Activated CD8-positive, alpha-beta T cell treated with anti-CD3 and anti-CD28 coated beads, Interleukin-2, amount 10 ng/mL, durations not matched to agents 7 days and 5 days (primary cell): ENCODE measurements at places on chromosomes 6 and 20.
A peak's percentile ranks its signal among the peaks of the same experiment; 100 is the strongest.

- no peaks in the 10 kb centered on the region for H3K27me3 ChIP-seq
- H3K4me1 ChIP-seq, result no peaks in the 10 kb centered on the region
- no peak overlapping the region for H3K27ac ChIP-seq
- no peak overlapping the region for H3K4me3 ChIP-seq
- H3K36me3 ChIP-seq, result no peaks in the 10 kb centered on the region
Measured at GRCh38 chr6:158892266-158892665, 73.1 kb upstream of the EZR start.

DNA sequence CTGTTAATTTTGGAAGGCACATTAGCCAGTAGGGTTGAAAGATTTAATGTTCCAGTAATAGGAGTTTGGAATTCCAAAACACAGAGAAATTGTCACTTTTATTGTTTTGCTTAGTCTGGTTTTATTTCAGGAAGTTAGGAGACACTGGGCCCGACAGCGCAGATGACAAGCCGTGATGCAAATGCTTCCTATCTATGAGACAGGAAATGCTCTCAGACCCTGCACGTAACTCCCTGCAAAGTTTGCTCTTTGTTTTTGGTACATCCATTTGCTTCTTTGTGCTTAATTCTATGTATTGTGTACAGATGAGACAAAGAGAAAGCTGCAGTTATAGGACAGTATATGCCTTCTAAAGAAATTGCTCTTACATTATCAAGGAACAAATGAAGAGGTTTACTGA is 201.6 kb upstream of the SGK1 start:
- DNase-seq, result peak; percentile 70
- peaks cover 6% of the 10 kb centered on the region for H3K36me3 ChIP-seq
- H3K4me3 ChIP-seq, result peak overlapping the region; percentile 50
- no peaks in the 10 kb centered on the region for H3K27me3 ChIP-seq
- peaks cover 39% of the 10 kb centered on the region for H3K4me1 ChIP-seq

DNA sequence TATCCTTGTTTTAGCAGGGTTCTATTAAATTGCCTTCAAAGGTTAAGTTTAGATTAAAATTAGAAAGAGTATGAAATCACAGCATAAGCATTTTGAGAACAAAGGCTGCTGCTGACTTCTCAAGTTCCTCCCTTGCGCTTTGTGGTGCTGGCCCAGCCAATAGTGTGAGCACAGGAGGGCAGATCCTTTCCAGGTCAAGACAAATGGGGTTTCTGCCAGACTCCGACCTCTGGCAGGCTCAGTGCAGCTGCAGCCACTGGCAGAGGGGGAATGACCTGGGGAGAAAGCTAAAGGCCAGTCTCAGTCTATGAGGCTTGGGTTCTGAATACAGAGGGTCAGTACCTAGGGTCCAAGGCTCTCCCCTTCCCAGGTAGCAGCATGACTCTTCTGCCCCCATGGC is 27.0 kb downstream of the CLIC5 start:
- no peaks in the 10 kb centered on the region for H3K36me3 ChIP-seq
- H3K27me3 ChIP-seq, result no peaks in the 10 kb centered on the region
- H3K27ac ChIP-seq, result no peak overlapping the region
- H3K4me3 ChIP-seq, result no peak overlapping the region
- no peaks in the 10 kb centered on the region for H3K4me1 ChIP-seq
- DNase-seq, result no peak

DNA sequence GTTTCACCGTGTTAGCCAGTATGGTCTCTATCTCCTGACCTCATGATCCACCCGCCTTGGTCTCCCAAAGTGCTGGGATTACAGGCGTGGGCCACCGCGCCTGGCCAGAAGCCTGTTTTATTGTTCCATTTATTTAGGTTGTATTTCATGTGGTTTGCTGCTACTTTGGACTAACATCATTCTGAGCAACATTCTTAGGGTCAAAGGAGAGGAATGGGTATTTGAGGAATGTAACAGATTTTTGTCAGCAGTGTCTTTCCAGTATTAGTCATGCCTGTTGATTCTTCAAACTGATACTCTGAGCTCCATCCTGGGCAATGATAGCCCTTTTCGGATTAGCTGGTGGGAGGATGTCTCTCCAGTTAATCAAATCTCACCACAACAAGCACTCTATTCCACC is 213.0 kb upstream of the CITED2 start:
- no peaks in the 10 kb centered on the region for H3K4me1 ChIP-seq
- no peaks in the 10 kb centered on the region for H3K36me3 ChIP-seq
- DNase-seq, result no peak

DNA sequence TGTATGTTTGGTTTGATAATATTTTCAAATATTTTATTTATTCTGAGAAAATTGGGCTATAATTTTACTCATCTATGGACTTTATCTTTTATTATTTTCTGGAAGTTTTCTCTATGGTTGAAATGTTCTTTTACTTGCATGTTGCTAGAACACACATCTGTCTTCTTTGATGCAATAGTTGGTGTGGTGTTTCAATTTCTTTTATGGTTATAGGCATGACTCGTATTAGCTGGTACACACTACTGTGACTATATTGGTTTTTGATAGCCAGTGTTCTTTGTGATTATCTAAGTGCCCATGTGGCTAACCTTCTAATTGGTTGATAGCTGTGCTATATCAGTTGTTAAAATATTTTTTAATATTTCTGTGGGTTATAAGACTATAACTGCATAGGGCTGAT is 1343.3 kb upstream of the GJE1 start:
- H3K4me1 ChIP-seq, result no peaks in the 10 kb centered on the region
- no peak overlapping the region for H3K27ac ChIP-seq
- no peak overlapping the region for H3K4me3 ChIP-seq

- no peaks in the 10 kb centered on the region for H3K36me3 ChIP-seq
- no peak overlapping the region for H3K27ac ChIP-seq
- H3K27me3 ChIP-seq, result peaks cover 3% of the 10 kb centered on the region
- no peaks in the 10 kb centered on the region for H3K4me1 ChIP-seq
- DNase-seq, result no peak
Measured at GRCh38 chr20:36105711-36106226, 48.8 kb upstream of the EPB41L1 start.

DNA sequence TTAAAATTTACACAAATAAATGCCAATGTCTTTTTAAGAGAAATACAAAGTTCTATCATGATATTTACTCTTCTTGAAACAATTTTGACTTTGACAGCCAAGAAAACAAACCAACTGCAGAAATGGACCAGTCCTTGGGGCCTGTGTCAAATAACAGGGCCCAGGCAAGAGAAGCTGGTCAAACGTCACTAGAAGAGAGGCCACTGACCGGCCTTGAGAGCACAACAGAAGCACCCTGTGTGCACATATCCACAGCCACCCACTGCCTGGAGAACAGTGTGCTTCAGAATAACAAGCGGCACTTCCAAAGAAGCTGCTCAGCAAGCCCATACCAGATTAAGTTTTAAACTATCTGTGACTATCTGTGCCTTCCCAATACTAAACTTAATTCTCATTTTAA is 14.8 kb downstream of the APMAP start:
- no peak overlapping the region for H3K27ac ChIP-seq
- no peak overlapping the region for H3K4me3 ChIP-seq
- peaks cover 33% of the 10 kb centered on the region for H3K4me1 ChIP-seq
- peak; percentile 14 for DNase-seq
- H3K36me3 ChIP-seq, result peaks cover 87% of the 10 kb centered on the region

DNA sequence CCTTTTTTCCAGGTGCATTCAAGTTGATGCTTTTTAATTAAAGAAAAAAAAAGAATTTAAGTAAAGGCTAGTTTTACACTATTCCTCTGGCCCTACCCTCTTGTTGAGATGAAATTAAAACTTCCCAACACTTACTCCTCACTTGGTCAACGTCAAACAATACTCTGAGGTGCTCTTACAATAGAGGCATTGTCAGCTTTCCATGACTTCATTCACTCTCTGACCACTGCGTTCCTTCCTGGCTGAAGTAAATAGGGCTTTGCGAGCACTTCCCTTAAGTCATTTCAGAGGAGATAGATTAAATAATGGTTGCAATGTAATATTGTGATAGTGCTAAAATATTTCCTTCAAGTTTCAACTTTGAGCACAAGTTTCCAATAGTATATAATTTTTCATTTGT is 229.8 kb upstream of the CEP162 start:
- no peaks in the 10 kb centered on the region for H3K4me1 ChIP-seq
- H3K27ac ChIP-seq, result no peak overlapping the region
- no peak overlapping the region for H3K4me3 ChIP-seq
- H3K27me3 ChIP-seq, result no peaks in the 10 kb centered on the region

DNA sequence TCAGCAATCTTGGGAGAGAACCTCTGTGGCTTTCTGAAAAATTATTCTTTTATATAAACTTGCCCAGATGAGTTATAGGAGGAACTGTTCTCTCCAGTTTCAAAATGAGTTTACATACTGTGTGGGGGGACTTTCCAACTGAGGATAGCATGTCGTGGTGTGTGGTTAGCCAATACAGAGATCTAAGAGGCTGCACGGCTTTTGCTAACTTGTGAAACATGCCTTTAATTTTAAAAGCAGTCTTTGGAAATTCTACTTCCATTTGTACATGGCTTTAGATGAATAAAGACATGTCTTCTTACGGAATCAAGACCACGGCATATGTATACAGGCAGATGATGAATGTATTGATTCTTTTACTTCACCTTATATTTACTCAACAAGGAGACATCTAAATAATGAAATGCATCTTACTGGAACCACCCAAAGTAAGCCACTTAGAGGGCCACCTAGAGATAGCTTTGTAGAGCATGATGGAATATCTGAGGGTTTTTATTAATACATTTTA is 39.8 kb downstream of the HIVEP1 start:
- H3K27me3 ChIP-seq, result no peaks in the 10 kb centered on the region
- peak overlapping the region; percentile 84 for H3K27ac ChIP-seq
- peaks cover 26% of the 10 kb centered on the region for H3K36me3 ChIP-seq

GRCh38 chr20:37346535-37347346 is 801 bp downstream of the SRC start:
- no peaks in the 10 kb centered on the region for H3K27me3 ChIP-seq
- peak overlapping the region; percentile 43 for H3K4me3 ChIP-seq
- no peaks in the 10 kb centered on the region for H3K36me3 ChIP-seq
- peaks cover 36% of the 10 kb centered on the region for H3K4me1 ChIP-seq

DNA sequence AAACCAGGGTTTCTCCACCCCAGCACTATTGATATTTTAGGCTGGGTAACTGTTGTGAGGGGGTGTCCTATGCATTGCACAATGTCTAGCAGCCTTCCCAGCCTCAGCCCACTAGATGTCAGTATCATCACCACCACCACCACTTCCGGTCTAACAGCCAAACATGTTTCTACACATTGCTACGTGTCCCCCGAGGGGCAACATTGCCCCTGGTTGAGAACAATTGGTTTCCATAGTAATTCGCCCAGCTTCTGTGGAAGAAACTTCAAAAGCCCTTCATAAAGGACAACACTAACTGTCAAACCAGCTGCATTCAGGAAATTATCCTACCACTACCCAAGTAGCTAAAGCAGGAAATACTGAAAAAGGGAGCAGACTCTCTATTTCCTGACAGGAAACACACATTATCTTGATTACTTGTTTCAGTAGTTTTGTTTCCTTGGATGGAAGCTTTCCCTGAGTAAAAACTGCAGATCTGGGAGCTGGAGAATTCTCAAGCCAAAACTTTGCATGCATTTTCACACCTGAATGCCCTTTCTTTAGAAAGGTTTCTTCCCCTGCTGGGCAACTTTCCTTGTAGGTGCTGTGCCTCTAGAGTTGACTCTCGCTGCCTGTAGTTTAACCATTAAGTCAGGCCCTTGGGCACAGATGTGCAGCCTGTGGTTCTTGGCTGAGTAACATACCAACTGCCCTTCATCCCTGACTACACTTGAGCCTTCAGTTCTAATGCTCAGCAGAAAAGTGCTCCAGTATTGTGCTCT is 23.6 kb downstream of the PKHD1 start:
- H3K27me3 ChIP-seq, result peaks cover 27% of the 10 kb centered on the region
- DNase-seq, result peak; percentile 84
- H3K4me3 ChIP-seq, result peak overlapping the region; percentile 47

- no peaks in the 10 kb centered on the region for H3K27me3 ChIP-seq
- H3K4me3 ChIP-seq, result no peak overlapping the region
- no peak overlapping the region for H3K27ac ChIP-seq
- H3K36me3 ChIP-seq, result no peaks in the 10 kb centered on the region
- DNase-seq, result no peak
Measured at GRCh38 chr6:23228439-23229024, 659.2 kb downstream of the HDGFL1 start.

DNA sequence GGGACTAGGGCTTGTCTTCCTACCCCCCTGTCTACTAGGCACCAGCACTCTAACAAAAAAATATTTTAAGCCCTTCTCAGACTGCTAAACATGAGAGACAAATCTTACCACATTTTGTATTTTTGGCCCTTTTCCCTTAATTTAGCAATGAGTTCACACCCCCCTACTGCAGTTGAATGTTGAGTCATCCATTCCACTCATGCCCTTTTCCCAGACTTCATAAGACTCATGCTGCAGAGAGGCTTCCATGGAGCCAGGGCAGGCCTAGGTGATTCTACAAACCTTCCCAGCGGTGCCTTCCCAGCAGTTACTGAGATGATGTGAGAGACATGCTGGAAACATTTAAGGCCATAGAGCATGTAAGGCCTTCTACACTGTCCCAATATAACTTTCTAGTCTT is 53.9 kb downstream of the PXDC1 start:
- no peak for DNase-seq
- no peak overlapping the region for H3K27ac ChIP-seq
- H3K4me1 ChIP-seq, result no peaks in the 10 kb centered on the region
- no peaks in the 10 kb centered on the region for H3K27me3 ChIP-seq
- no peak overlapping the region for H3K4me3 ChIP-seq

GRCh38 chr20:62357187-62357667 is 9.9 kb downstream of the LAMA5 start:
- DNase-seq, result no peak
- no peak overlapping the region for H3K4me3 ChIP-seq
- H3K4me1 ChIP-seq, result no peaks in the 10 kb centered on the region

DNA sequence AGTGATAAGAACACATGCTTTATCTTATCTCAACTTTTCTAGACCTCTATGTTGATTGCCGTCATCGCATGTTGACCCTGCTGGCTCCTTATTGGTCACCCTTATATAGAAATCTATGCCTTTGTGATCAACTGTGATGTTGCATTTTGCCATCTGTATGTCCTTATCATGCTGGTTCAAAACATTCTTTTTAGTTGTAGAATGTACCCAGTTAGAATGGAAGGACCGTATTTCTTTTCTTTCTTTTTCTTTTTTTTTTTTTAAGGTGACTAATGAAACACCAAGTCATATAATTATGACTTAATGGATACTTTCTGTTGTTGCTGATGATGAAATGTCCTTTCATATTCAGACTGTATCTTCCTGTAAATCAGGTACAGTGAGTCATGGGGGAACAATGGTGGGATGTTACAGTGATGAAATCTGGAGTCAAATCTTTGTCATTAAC is 145.9 kb upstream of the CITED2 start:
- no peaks in the 10 kb centered on the region for H3K4me1 ChIP-seq
- no peak overlapping the region for H3K4me3 ChIP-seq
- DNase-seq, result no peak
- H3K36me3 ChIP-seq, result no peaks in the 10 kb centered on the region
- no peak overlapping the region for H3K27ac ChIP-seq
